ENCODE measurements at places on chromosomes 4 and X.
A peak's percentile ranks its signal among the peaks of the same experiment; 100 is the strongest.

DNA sequence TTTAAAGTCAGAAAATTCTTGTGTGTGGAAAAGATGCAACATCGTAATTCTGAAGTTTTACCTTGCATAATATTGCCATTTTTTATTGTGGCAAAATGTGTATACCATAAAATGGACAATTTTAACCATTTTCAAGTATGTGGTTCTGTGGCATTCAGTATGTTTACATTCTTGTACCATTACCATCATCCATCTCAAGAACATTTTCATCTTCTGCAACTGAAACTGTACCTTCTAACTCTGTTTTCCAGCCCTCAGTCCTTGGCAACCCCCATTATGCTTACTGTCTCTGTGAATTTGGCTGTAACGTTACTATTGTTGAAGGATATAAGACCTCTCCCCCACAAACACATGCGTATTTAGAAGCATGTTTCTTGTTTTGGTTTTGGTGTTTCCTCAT is 123.2 kb downstream of the BMPR1B start:
- no peak for DNase-seq

DNA sequence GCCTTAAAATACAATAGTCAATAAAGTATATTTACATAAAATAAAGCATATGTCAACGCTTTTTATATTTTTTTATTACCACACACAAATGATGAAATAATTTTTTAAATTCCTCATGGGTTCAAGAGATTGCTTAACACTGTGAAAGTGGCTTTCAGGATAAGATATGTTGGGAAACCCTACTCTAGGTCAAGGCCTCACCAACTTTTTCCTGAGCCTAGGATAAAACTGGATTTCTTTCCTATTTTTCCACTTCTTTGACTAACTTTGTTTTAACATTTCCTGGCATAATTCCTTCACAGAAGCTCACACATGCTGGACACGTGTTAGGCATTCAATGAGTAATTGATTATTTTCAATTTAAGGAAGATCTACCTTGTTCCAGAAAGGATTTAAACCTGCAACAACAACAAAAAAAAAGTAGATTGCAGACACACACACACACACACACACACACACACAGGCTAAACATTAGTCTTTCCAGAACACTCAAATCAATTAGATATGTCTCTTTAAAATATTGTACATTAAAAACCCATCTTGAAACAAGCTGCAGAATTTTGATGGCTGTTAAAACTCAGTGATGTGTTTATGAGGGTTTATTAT is 9.1 kb downstream of the KLB start:
- no peak for DNase-seq

DNA sequence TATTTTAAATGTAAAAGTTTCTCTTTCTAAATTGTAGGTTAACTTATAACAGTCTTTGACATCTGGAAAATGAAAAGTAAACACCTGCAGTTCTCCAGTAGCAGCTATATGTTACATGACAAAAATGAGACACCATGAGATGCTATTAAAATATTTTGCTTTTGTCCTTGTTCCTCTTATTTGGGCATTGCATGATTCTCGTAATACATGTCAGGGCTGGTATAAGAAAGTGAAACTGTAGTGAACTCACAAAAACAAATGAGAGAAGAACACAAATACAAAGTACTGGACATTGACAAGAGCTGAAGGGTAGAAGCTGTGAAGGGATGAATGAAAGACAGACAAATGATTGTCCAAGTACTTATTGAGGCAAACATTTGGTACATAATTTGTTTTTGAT is 9.0 kb downstream of the GK2 start:
- no peak for DNase-seq

GRCh38 chrX:13759152-13759718 is 24.7 kb downstream of the OFD1 start:
- DNase-seq: peak; percentile 51

- no peak for DNase-seq
These were observed 521.6 kb upstream of the SLIT2 start for GRCh38 chr4:19729886-19730651.

DNA sequence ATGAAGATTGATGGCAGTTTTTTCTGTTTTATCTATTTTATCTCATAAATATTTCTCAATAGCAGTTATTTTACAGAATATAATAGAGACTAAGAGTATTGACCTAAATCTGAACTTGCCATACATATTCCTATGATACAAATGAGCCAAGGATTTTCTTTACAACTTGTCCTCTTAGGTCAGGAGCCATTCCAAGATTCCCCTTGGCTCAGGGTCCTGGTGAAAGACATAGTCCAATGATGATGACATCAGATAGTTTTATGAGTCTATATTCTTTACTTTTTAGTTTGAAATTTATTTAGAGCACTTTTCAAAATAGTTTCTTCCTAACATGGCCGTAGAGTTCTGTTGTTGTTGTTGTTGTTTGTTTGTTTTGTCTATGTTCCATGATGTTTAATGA is 869.1 kb upstream of the GRID2 start:
- no peak for DNase-seq

- DNase-seq: peak; percentile 69
These were observed 543 bp downstream of the ELF2 start for GRCh38 chr4:139176302-139177048.

- peak; percentile 55 for DNase-seq
These were observed 99.2 kb downstream of the DOCK11 start for GRCh38 chrX:118594697-118595420.

- no peak for DNase-seq
These were observed 51.2 kb downstream of the ZNF827 start for GRCh38 chr4:145887241-145887991.

DNA sequence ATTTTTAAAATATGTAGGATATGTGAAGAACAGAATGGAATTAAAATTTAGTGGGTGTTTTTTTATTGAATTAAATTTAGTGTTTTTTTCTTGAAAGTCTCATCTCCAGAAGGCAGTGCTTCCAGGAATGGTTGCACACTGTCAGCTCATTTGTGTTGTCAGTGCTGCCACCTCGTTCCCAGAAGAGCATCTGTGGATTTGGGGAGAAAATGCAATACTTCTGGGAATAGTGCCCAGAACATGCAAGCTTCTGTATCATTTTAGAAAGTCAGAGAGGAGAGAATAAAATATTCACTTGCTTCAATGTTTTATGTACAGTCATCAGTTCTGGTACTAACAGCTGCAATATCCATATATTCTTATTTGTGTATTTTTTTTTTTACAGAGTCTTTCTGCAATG is 608.8 kb downstream of the PCDH7 start:
- no peak for DNase-seq

DNA sequence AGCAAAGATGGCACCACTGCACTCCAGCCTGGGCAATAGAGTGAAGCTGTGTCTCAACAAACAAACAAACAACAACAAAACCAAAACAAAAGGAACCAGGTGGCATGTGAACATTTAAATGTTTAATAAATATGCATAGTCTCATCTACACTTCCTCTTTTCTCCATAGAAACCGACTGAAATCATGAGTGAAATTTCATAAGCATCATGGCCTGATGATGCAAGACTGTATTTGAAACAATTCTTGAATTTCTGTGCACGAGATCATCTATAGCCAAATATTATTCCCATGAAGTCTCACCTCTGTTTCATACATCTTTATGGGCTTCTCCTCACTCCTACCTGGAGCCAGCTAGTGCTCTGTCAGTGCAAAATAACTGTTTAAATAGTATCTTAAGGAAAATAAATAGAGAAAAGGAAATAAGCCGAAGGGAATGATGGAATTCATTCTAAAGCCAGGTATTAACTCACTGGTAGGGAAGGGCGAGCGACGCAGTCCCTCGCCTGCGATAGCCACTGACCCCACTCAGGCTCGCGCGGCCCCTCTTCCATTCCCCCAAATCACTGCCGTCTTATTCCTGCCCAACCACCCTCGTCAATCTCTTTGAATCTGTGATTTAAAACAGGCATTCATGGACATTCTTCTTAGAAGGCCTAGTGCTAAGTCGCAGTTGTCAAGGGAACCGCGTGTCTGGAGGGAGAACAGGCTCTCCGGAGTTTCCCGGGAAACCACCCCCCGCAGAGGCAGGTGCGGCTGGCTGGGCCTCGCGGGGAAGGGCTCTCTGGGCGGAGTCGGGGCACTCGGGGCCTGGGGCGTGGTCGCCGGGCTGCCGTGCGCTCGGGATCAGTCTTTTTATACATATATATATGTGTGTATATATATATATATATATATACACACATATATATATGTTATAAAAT is 52.4 kb upstream of the TRIM2 start:
- DNase-seq: peak; percentile 89

- no peak for DNase-seq
These were observed 7.8 kb upstream of the XK start for GRCh38 chrX:37677765-37678164.

GRCh38 chr4:82900066-82900410 is 497 bp upstream of the THAP9 start:
- no peak for DNase-seq

GRCh38 chrX:13669246-13669737 is 16.4 kb downstream of the TCEANC start:
- DNase-seq: peak; percentile 80

DNA sequence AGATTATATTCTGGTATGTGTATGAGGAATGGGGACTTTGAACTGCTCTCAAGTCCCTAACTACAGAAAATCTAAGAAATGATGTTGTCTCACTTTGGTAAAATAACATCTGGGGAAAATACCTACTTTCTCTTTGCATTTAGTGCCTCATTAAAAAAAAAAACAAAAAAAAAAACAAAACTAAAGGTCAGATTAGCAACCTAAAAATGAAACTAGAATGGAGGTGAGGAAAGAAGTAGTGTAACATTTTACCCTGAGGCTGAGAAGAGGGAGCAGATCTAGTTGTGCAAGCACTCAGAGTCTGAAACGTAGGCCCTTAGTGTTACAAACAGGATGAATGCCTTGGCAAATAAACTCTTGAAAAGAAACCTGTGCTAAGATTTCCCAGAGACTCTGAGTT is 56.0 kb downstream of the VGLL1 start:
- DNase-seq: peak; percentile 27

- DNase-seq: no peak
These were observed 16.2 kb upstream of the PSAPL1 start for GRCh38 chr4:7450775-7451433.

- no peak for DNase-seq
These were observed 40.1 kb upstream of the LRPAP1 start for GRCh38 chr4:3572363-3572762.

- no peak for DNase-seq
These were observed 25.4 kb upstream of the CD40LG start for GRCh38 chrX:136622568-136622967.

DNA sequence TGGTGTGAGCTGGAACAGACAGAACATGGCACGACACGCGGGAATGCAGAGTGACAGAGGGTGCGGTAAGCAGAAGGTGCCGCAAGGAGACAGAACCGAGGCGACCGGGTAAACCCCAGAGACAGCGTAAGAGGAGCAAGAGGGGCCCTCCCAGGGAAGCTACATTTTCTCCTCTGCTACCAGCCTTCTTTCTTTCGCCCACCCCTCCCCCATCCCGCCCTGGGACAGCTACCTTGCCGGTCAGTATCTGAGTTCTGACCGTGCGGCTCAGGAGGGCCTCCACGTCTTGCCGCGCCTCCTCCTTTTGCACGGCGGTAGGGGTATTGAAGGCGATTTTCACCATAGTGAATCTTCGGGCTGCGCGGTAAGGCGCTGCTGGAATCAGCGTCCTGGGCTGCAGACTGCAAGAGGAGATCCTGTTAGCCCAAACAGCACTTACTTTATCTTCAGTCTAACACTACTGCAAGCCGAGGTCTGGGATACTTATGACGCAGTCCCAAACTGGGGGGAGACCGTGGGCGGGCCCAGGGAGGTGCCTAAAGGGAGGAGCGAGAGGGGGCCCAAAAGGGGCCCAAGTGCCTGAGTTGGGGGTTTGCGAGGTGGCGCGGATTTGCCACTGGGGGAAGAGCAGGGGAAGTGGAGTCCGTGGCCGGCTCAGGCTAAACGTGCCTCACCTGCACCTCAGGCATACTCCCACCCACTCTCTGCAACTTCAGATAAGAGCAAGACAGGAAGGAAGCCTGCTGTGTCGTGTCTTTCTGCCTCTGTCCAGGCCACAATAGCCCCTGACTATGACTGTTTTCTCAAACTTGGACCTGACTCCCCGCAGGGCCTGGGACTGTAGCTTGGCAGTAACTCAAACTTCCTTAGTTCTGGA is at the start of gene ITM2A:
TSS of gene ITM2A (minus strand) at position 462 of the 877 bp plus-strand sequence. CDS start at position 343, 119 bp downstream.
- DNase-seq: no peak

DNA sequence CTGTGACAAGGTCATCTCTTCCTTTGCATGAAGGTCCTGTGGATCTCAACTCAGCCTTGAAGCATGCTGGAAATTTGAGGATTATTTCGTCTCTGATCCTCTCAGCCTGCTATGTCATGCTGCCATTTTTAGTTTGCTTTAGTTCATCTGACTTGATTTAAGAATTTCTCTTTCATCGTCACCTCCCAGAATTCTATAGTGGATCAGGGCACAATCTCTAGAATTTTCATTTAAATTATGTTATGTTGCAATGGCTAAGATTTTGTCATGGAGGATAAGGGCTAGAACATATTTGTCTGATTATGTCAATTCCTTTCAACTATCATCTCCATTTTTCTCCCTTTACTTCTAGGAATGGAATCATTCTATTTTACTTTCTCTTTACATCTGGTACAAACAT is 98.8 kb downstream of the PCDH10 start:
- no peak for DNase-seq

DNA sequence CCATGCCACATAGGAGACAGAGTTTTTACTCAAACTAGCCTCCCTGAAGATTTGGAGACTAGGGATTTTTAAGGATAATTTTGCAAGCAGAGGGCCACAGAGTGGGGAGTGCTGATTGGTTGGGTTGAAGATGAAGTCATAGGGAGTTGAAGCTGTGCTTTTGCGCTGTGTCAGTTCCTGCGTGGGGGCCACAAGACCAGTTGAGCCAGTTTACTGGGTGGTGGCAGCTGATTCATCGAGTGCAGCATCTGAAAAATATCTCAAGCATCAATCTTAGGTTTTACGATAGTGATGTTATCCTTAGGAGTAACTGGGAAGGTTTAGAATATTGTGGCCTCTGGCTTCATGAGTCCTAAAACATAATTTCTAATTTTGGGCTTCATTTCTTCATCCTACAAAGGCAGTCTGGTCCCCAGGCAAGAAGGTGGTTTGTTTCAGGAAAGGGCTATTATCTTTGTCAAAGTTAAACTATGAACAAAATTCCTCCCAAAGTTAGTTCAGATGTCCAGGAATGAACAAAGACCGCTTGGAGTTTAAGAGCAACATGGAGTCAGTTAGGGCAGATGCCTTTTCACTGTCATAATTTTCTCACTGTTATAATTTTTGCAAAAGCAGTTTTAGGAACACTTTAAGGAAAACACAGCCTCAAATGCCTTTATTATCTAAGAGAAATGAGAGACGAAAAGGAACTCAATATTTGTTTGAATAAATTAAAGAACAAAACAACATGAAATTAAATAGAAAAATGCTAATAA is 960.8 kb upstream of the PRKX start:
- no peak for DNase-seq

- no peak for DNase-seq
These were observed 262.6 kb downstream of the GPC3 start for GRCh38 chrX:133722756-133723155.

GRCh38 chr4:72374159-72374558 is 194.9 kb downstream of the ADAMTS3 start:
- DNase-seq: no peak

GRCh38 chrX:153800746-153801145 is 6.3 kb downstream of the SSR4 start:
- DNase-seq: no peak
